Substantia nigra (tissue), 51 donors: ENCODE measurements at places on chromosomes 7 and 10.

GRCh38 chr10:78672918-78673317, 395.8 kb upstream of the ZMIZ1 start:
- no peak for DNase-seq

DNA sequence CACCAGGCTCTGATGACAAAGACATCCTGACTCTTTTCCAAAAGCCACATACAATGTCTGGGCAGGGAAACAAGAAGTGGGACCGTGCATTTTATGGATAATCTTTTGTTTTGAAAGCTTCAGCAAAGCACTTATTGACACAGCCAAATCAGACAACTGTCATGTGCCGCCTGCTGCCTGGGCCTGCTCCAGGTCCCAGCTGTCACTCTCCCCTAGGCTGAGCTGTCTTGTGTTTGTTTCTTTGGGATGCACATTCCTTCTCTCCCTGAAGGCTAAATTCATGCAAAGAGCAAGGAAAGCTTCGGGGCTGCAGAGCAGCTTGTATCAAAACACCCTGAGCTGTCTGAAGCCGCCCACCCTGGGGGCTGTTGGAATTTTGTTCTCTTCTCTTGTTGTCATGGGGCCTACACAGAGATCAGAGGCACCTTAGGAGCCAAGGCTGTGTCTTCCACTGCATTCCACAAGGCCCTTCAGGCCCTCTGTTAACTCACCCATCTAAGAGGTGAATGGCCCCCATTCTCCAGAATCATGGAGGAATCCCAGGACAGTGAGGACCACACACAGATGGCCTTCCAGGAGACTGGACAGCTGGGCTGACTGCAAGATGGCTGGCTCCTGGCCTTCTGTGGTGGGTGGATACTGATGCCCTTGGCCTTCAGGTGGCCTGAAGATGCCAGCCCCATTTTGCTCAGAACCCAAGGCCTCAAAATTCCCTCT, 17.8 kb upstream of the SLC18A2 start:
- DNase-seq, result no peak

DNA sequence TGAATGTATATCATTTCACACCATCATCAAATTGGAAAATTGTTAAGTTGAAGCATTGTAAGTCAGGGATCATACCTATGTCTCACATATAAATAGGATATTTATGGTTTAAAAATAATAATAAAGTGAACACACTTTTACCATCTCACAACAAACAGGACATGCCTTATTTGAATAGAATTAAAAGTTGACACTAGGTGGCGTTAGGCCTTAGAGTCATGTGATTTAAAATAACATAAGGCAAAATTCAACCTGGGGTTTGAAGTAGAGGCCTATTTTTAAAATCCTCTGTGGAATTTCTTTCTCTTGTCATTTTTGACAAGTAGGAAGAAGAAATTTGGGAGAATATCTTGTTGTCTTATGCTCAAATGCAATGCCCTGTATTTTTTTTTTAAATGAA, 184.7 kb upstream of the PCDH15 start:
- no peak for DNase-seq

GRCh38 chr7:151840088-151840910, 36.6 kb downstream of the PRKAG2 start:
- DNase-seq, result no peak

DNA sequence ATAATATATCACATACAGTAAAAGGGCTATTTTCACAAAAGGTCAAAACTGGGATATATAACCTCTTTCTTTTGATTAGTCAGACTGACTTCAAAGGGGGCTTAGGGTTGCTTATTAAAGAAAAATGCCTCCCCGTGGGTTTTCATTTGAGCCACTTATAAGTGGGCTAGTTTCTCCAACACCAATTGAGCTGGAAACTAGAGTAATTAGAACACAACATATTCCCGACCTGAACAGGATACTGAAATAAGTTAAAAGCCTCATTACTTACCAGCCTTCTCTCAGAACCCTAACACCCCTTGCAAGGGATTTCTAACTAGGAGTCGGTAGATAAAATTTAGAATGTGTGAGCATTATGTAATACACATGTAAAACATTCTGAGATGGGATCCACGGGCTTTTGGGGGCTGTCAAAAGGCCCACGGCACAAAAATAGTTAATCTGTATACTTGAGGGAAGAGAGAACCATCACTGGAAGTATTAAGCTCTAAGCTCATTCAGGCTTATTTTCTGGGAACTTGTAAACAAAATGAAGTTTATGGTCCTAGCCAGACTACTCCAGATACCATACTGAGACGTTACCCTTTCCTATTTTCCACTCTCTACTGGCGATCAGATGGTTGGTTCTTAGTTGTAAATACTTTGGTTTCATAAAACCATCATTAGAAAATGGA, 29.3 kb upstream of the KMT2E start:
- DNase-seq, result no peak

DNA sequence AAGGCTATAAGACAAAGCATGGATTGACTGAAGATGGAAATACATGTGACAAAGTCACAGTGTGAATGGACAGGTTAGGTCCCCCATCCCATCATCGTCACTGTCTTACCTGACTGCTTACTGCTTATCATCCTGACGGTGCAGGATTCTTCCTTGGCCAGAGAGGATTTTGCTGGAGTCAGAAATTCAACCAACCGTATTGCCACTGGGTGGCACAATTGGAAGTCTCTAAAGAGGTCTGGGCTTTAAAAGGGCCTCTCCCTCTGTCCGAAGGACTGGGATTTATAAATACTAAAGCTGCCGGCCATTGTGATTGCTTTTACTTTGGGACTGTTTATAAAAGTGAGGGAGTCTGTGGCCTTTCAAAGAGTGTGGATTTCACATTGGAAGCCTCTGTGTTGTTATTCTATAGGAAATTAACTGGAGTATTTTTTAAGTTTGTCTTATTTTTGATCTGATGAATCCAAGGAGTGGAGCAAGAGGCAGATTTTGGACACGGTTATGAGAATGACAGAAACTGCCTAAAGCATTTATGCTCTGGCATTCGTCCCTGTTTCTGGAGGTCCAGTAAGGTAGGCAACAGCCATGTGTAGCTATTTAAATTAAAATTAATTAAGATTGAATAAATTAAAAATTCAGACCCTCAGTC, 113.3 kb upstream of the CREB5 start:
- DNase-seq, result no peak
